ENCODE measurements at places on chromosomes 1 and 21. TPM values are rescaled to one million over a fixed set of nuclear protein-coding genes. Genes with fewer than 3 reads are reported as not detected.

The GBP7 gene
- total RNA-seq = not detected

The PCSK9 gene
- total RNA-seq = 18.4 TPM

The DHX9 gene
- total RNA-seq = 62.7 TPM

The IGSF3 gene
- total RNA-seq = 47.7 TPM

DNA sequence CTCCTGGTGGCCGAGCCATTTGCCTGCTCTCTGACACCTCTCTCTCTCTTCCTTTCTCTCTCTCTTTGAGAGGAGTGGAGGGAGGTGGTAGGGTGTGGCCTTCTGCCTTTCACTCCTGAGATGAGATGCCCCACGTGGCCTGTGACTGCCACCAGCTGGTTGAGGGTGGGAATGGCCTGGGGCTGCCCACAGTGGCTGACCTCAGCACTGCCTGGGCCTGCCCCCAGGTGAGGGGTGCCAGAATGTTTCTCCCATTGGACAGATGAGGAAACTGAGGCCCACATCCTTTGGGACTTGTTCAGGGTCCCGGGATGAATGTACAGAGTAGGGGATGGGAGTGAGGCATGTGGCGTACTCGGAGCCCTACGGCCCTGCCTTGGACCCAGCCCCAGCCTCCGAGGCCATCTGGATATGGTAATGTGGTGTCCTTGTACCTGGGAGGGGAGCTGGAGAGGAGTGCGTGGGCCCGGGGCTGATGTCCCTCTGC lies 12.7 kb upstream of the C1orf167 start:
- H3K27ac ChIP-seq = no peak overlapping the region
- H3K4me1 ChIP-seq = no peaks in the 10 kb centered on the region
- no peaks in the 10 kb centered on the region for H3K36me3 ChIP-seq
- H3K27me3 ChIP-seq = no peaks in the 10 kb centered on the region
- DNase-seq = peak; percentile 54
- H3K4me3 ChIP-seq = no peak overlapping the region

GRCh38 chr1:67791261-67791660 lies 42.0 kb downstream of the GNG12 start:
- H3K27ac ChIP-seq = peak overlapping the region; percentile 61
- H3K27me3 ChIP-seq = no peaks in the 10 kb centered on the region
- no peaks in the 10 kb centered on the region for H3K36me3 ChIP-seq

DNA sequence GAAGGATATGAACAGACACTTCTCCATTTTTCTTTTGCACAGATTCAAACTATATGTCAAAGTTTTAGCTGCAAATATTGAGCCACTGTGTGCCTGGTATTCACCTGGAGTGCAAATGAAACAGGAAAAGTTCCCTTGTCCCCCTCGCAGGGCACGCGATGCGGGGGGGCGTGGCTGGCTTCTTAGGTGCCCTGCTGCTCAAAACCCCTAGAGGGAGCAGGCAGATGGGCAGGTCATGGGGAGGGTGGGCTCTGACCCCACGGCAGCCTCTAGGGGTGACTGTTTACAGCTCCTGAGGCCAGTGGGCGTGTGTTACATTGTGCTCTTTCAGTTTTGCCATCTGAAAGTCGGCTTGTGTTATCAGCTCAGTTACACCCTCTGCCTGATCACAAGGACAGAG lies 931.2 kb upstream of the B3GALT2 start:
- no peak overlapping the region for H3K27ac ChIP-seq
- no peak for DNase-seq
- no peaks in the 10 kb centered on the region for H3K36me3 ChIP-seq
- no peaks in the 10 kb centered on the region for H3K4me1 ChIP-seq
- H3K27me3 ChIP-seq = no peaks in the 10 kb centered on the region

DNA sequence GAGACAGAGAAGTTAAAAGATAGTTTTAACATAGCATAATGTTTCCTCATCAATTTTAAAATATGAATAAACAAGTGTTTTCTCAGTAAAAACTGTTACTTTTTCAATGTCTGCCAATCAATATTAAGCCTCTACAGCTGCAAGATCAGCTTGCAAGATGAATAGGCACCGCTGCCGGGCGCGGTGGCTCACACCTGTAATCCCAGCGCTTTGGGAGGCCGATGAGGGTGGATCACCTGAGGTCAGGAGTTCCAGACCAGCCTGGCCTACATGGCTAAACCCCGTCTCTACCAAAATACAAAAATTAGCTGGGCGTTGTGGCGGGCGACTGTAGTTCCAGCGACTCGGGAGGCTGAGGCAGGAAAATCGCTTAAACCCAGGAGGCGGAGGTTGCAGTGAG lies 54.8 kb upstream of the SH3GLB1 start:
- DNase-seq = no peak
- no peak overlapping the region for H3K27ac ChIP-seq
- no peaks in the 10 kb centered on the region for H3K36me3 ChIP-seq
- H3K4me1 ChIP-seq = no peaks in the 10 kb centered on the region
- no peaks in the 10 kb centered on the region for H3K27me3 ChIP-seq

DNA sequence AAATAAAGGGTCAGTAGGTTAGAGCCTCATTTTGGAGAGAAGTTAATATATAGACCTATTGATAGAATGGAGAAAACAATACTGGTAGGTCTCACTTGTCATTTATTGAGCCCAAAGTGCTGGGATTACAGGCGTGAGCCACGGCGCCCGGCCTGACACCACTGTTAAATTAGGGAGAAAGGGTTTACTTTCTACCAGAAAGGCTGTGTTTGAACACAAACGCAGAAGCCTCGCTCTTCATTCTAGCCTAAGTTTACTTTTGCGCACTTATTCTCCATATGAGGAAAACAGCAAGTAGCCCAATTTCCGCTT lies 710 bp upstream of the PRPF3 start:
- H3K4me1 ChIP-seq = no peaks in the 10 kb centered on the region
- H3K36me3 ChIP-seq = no peaks in the 10 kb centered on the region
- peak overlapping the region; percentile 69 for H3K4me3 ChIP-seq
- no peaks in the 10 kb centered on the region for H3K27me3 ChIP-seq

DNA sequence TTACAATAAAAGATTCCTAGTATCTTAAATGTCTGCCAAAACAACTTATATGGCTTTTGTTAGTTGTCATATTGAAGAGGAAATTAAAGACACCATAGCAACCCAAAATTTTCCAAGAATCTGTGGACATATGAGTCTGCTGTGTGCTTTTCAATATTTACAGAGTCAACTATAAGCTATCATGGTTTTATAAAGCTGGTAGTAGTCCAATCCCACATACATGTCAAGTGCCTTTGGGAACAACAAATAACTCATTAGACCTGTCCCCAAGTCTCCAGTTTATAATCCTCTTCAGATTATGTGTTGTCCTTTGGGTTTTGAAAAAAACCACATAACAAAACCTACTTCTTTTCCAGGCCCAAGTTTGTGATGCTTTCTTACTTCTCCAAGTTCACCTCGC lies 293.8 kb upstream of the USP25 start:
- no peaks in the 10 kb centered on the region for H3K36me3 ChIP-seq
- H3K4me3 ChIP-seq = no peak overlapping the region
- H3K27ac ChIP-seq = no peak overlapping the region

GRCh38 chr1:230293390-230293700 lies 132.8 kb downstream of the PGBD5 start:
- H3K36me3 ChIP-seq = no peaks in the 10 kb centered on the region
- DNase-seq = no peak
- H3K4me3 ChIP-seq = no peak overlapping the region
- no peaks in the 10 kb centered on the region for H3K4me1 ChIP-seq
- no peak overlapping the region for H3K27ac ChIP-seq

- no peaks in the 10 kb centered on the region for H3K27me3 ChIP-seq
- H3K4me3 ChIP-seq = no peak overlapping the region
- H3K27ac ChIP-seq = no peak overlapping the region
- no peaks in the 10 kb centered on the region for H3K36me3 ChIP-seq
- no peaks in the 10 kb centered on the region for H3K4me1 ChIP-seq
- no peak for DNase-seq
Measured at GRCh38 chr1:38481871-38482826, 377.4 kb downstream of the RRAGC start.

DNA sequence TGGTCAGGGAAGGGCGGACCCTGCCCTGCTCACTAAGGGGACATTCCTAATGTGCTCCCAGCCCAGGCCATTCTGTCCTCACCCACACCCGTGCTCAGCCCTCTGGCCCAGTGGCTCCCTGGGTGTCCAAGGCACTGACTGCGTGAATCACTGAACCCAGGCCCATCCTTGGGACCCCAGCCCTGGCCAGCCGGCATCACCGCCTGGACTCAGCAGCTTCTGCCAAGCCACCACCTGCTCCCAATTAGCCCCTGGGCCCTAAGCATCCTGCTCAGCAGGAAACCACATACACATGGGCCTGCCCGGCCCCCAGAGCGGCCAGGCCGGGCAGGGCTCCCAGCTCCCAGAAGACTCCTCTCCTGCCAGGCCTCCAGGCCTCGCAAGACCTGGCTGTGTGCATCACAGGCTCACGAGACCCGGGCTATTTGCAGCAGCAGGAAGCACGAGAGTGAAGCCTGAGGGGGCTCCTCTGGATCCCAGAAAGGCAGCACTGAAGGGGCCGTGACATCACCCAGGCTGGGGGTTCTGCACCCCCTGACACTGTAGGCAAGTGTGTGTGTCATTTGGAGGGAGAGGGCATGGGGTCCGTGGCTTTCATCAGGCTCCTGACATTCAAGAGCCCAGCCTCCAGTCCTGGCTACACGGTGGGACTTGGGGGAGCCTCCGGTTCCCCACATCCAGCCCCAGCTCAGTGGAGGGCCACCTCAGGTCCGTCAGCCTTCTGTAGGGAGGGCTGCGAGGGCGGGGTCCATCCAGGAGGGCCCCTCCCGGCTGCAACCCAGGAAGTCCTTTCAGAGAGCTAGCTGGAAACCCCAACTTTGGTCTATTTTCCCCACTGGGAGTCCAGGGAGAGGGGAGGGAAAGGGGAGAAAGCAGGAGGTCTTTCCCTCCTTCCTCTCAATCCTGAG lies 1.6 kb downstream of the MFAP2 start:
- H3K4me1 ChIP-seq = no peaks in the 10 kb centered on the region
- DNase-seq = no peak
- H3K36me3 ChIP-seq = no peaks in the 10 kb centered on the region
- H3K27ac ChIP-seq = peak overlapping the region; percentile 32

DNA sequence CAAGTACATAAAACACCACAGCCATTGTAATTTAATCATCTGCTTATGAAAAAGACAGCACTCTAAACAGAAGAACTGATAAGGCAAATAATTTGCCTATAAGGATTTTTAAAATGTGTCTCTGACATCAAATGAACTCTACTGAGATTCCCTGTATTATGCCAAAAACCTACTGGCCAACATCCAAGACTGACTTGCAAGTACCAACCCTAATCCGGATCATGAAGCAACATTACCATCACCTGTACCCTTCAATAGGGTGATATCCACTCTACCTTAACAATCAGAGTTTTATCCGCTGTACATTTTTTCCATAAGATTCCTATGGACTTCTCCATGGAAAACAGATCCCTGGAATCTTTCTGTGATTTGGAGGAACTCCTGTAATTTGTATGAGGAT lies 4.6 kb downstream of the RGS7 start:
- DNase-seq = no peak
- no peaks in the 10 kb centered on the region for H3K36me3 ChIP-seq
- no peak overlapping the region for H3K4me3 ChIP-seq
- no peaks in the 10 kb centered on the region for H3K27me3 ChIP-seq
- H3K4me1 ChIP-seq = peaks cover 6% of the 10 kb centered on the region
- no peak overlapping the region for H3K27ac ChIP-seq

DNA sequence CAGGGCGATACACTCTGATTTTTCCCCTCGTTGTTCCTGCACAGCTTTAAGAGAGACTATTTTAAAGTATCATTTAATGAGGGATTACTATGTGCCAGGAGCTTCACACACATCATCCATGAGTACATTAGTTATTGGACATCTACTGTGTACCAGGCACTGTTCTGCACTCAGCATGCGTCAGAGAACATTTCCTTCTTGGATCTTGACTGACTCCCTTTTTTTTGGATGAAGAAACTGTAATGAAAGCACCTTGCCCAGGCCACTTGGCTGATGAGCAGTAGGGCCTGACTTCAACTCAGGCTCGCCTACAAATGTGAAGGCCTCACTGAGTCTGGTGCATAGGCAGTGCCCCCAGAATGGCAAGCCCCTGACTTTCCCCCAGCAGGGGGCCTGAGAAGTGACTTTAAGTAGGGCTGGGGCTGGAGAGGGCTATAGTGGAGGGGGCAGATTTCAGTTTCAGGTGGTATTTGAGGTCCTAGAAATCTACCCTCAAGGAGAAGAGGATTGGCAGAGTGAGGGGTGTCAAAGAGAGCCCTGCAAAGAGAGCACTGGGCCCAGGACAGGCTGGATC lies 50.0 kb downstream of the PTPRU start:
- H3K27me3 ChIP-seq = no peaks in the 10 kb centered on the region
- no peak overlapping the region for H3K4me3 ChIP-seq
- no peak overlapping the region for H3K27ac ChIP-seq
- no peak for DNase-seq
- no peaks in the 10 kb centered on the region for H3K36me3 ChIP-seq

DNA sequence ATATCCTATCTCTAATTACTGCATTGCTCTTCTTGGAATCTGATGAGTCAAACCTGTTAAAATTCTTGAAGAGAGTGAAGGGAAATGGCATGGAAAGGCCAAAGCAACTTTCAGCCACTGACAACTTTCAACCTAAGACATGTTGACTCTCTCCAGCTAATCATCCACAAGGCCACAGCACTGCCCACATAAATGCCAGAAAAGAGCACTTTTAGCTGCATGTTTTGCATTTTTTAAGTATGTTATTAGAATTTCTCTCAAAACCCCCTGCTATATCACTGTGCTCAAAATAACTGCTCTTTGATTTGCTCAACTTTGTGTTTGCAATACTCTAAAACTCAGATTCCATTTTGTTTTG lies 352.5 kb downstream of the ADGRL2 start:
- H3K4me1 ChIP-seq = no peaks in the 10 kb centered on the region
- H3K4me3 ChIP-seq = no peak overlapping the region
- no peak overlapping the region for H3K27ac ChIP-seq
- no peaks in the 10 kb centered on the region for H3K36me3 ChIP-seq
- H3K27me3 ChIP-seq = no peaks in the 10 kb centered on the region

- peaks cover 12% of the 10 kb centered on the region for H3K4me1 ChIP-seq
- H3K27ac ChIP-seq = no peak overlapping the region
- no peak for DNase-seq
- no peaks in the 10 kb centered on the region for H3K27me3 ChIP-seq
Measured at GRCh38 chr1:153349363-153350320, 1.0 kb upstream of the PGLYRP4 start.

GRCh38 chr1:239719642-239720258 lies 333.4 kb downstream of the CHRM3 start:
- H3K4me3 ChIP-seq = peak overlapping the region; percentile 30
- no peaks in the 10 kb centered on the region for H3K36me3 ChIP-seq
- DNase-seq = no peak
- H3K4me1 ChIP-seq = no peaks in the 10 kb centered on the region

GRCh38 chr1:81298266-81298665 lies 502.5 kb upstream of the ADGRL2 start:
- no peaks in the 10 kb centered on the region for H3K27me3 ChIP-seq
- H3K27ac ChIP-seq = no peak overlapping the region
- no peak overlapping the region for H3K4me3 ChIP-seq
- H3K36me3 ChIP-seq = no peaks in the 10 kb centered on the region
- no peaks in the 10 kb centered on the region for H3K4me1 ChIP-seq
